Right ventricle myocardium inferior (tissue), 1 donor: ENCODE measurements at places on chromosomes 5 and 9. TPM values are rescaled to one million over a fixed set of nuclear protein-coding genes. Genes with fewer than 3 reads are reported as not detected.
A peak's percentile ranks its signal among the peaks of the same experiment; 100 is the strongest.

DNA sequence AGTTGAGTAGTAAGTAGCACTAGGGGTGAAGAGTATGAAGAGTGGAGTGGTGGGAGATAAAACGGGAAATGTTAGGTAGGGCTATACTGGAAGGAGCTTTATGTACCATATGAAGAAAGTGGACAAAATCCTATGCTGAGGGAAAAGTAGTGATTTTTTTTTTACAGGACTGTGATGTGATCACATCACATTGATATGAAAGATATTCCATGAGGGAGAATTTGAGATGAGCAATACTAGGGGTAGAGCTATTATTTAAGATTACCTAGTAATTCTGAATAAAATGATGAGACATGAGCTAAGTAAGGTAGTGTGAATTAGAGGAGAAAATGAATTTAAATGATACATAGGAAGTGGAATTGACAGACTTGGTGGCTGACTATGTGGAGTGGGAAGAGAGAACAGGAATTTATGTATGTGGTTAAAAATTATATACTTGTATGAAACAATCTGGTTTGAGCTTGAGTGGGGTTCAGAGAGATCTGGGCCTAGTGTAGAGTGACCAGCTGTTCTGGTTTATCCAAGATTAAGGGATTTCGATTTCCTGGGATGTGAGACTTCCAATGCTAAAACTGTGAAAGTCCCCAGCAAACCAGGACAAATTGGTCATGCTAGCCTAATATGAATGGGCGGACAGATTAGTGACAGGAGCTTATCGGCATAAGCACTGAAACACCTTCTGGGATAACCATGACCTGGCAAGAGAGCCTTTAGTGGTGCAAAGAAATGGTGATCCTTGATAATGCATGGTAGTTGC is 29.3 kb upstream of the STOM start:
- DNase-seq = no peak

DNA sequence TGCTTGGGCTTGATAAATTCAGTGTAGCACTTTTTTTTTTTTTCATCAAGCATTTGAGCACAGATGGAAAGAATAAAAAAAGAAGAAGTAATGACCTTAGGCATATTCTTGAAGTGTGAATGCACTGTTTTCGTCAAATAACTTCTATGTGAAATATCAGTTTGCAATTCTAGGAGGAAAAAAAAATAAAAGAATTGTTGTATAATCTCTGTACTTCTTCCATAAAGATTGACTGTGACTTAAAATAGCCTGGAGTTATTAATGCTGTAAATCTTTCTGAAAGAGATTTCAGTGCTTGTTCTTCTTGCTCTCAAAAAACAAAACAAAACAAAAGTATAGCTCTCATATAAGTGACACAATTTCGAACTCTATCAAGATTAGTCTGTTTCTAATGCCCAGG is 536.9 kb upstream of the ZNF608 start:
- no peak for DNase-seq

GRCh38 chr5:132635873-132636272 is 22.1 kb upstream of the IL13 start:
- no peak for DNase-seq

DNA sequence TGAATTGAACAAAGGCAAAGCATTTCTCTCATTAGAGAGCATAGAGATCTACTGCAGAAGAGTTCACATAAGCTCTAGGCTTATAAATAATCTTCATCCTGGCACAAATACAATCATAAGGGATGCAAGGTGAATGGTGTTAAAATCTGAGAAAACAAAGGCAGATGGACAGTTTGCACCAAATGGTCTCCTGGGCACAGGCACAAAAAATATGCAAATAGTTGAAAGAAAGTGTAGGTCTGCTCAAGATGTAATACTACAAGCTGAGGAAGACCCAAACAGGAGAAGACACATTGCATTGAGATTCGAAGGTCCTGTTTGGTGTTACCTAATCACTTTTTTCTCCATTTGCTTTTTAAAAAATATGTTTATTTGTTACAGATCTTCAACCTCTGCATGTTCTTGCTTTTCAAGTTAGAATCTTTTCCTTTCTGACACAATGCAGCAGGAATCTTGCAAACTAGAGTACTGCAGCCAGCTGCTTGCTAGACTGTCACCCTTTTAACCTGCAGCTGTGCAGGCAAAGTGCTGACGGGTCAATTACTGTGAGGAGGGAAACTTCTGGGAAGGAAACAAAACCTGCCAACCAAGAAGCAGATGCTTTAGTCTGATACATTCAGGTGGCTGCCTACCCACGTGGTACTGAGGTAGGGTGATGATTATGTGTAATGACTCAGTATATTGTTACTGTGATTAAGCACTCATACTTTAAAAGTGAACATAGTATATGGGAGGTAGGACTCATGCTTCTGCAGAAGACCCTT is 1048.6 kb upstream of the SEMA6A start:
- no peak for DNase-seq

DNA sequence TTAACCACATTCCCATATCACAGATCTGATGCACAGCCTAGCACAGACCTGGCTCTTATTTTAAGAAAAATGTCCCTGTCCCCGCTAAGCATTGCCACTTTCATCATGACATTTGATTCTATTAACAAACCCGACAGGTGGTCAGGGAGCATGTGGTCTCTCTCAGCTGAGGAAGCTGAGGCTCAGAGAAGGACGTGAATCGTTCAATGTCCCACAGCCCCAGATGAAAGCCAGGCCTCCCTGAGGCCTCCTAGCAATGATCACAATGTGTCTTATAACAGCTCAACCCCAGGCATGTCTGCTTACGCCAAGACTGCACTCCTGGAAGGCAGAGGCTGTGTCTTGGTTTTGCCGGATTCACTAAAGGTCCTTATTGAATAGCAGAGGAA is 10.4 kb upstream of the CRB2 start:
- no peak for DNase-seq

DNA sequence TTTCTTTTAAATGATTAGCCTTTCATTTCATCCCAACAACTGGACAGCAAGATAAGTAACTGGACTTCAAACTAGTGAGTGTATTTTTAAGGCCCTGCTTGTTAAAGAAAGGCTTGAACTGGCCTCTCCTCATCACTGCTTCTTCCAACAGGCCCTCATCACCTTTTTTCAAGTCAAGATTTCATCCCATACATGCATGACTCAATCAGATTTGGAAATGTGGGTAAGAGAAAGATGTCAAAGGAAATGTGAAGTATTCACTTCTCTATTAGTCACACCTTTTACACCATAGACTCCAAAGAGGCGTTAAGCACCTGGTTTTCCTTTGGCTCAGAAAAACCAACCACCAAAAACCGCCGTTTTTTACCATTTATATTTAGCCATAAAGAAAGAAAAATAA is 4.9 kb downstream of the NR4A3 start:
- DNase-seq = no peak

- DNase-seq = no peak
These were observed 114.6 kb downstream of the MED27 start for GRCh38 chr9:131965103-131965502.

GRCh38 chr5:80034962-80035821 is at the start of gene THBS4:
THBS4 (plus strand) TSS chr5:80035348; CDS start chr5:80035538, 190 bp downstream.
- DNase-seq = no peak

GRCh38 chr5:83471405-83472212 is at the start of gene VCAN:
VCAN (plus strand) TSS chr5:83471744; CDS start chr5:83483519, 11,775 bp downstream.
- DNase-seq = peak; percentile 86

- DNase-seq = no peak
These were observed 66.3 kb downstream of the MAT2B start for GRCh38 chr5:163571744-163572143.

- DNase-seq = peak; percentile 61
These were observed 57.8 kb downstream of the ZNF462 start for GRCh38 chr9:106920701-106921283.

GRCh38 chr5:108681079-108681921 is 66.4 kb upstream of the FER start:
- DNase-seq = no peak

GRCh38 chr5:119290161-119290569 is 65.7 kb upstream of the TNFAIP8 start:
- no peak for DNase-seq

- DNase-seq = no peak
These were observed 4.5 kb downstream of the ANKRD55 start for GRCh38 chr5:56228631-56229030.

DNA sequence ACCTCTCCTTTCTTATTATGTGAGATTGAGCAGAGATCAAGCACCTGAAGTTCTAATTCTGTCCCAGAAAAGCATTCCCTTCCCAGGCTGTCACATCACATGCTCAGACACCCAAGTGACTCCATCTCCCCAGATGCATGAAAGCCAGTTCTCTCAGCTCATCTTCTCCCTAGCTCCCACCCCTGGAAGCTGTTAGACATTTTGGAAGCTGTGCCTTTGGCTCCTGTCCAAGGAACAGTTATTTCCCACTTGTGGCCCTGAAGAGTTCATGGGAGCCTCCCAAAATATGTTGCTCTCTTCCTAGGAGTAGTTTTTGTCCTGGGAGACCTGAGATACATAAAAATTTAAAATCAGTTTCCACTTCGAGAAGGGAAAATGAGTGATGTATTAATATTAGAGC is 161.4 kb upstream of the GAS1 start:
- DNase-seq = no peak

DNA sequence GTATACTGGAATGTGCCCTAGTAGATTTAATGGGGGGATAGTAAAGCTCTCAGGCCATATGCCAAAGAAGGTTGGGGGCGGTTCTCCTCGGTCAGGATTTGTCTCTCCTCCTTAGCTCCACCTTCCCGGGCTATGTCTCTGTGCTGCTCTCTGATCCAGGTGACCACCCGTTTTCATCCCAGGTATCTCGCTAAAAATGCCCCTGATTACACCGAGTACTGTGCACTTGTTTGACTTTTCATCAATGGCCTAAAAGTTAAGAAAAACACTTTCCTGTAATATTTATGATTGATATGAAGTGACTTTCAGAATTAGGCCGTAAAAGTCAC is 724 bp downstream of the NDUFS6 start:
- no peak for DNase-seq

GRCh38 chr5:127776477-127776876 is 73.3 kb downstream of the CCDC192 start:
- no peak for DNase-seq

DNA sequence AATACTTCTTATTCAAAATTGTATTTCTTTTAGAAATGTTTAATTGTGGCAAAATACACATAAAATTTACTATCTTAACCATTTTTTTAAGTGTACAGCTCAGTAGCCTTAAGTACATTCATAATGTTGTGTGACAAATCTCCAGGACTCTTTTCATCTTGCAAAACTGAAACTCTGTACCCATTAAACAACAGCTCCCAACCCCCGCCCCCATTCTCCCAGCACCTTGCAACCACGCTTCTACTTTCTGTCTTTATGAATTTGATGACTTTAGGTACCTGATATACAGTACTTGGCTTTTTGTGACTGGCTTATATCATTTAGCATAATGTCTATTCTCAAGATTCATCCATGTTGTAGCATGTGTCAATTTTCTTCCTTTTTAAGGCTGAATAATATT is 2.8 kb upstream of the IL5 start:
- no peak for DNase-seq

DNA sequence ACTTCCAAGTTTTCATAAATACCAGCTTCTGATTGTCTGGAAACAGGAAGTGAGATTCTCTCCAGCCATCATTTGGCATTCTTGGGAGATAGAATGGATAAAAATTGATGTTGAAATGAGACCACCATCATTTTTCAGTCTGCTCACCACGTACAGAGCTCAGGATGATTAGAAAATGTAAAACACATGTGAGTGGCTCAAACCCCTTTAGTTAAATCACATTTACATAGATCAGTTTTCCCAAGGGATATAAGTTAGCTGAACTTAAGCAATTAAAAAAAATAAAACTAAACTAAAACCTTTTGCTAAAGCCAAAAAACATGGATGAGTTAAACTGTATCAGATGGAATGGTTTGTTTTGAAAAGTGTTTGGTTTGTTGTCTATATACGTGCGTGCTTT is 37.1 kb upstream of the GDNF start:
- no peak for DNase-seq

- DNase-seq = no peak
These were observed 1.6 kb upstream of the THBS4 start for GRCh38 chr5:80033513-80033912.

GRCh38 chr5:138873466-138874221 is 1.5 kb downstream of the LRRTM2 start:
- no peak for DNase-seq

DNA sequence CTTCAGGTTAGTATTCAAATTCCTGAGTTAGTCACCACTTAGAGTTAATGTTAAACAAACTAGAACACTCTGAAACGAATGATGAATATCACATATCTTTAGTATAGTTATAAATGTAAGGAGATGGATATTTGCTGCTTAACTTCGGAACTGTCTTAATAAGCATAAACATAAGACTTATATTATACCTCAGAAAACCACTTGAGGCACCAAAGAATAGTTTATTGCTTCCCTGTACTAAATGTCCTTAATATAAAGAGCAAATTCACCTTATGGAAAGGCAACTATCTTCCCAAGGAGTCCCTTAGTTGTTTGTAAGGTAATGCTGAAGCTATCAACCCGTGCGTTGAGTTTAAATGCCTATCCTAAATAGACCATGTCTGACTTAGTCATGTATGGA is 300.0 kb upstream of the ADAMTSL1 start:
- no peak for DNase-seq

- no peak for DNase-seq
These were observed 115.9 kb downstream of the ACTBL2 start for GRCh38 chr5:57366744-57367143.

DNA sequence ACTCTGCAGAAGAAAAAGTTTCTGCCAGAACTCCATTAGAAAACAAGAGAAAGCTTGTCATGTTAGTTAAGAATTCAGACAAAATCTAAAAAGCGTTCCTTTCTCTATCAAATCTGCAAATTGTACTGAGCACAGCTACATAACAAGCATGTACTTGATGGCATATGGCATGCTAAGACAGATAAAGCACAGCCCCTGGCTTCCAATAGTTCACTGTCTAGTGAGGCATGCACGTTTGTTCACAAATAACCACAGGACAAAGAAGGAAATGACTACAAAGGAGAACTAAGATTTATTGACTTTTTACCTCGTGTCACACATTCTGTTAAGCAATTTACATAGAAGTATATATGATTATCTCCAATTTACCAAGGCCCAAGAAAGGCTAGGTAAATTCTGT is 518.2 kb upstream of the TLE4 start:
- no peak for DNase-seq

DNA sequence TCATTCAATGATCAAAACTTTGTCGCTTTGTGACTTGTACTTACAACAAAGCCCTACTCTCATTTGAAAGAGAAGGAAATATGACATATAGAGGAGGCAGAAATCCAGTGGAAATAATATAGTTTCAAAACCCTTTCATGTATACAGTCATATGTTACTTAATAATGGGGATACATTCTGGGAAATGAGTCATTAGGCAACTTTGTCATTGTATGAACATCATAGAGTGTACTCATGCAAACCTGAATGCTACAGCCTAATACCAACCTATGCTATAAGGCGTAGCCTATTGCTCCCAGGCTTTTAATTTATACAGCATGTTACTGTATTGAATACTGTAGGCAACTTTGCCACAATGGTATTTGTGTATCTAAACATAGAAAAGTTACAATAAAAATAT is 69.0 kb upstream of the SMC2 start:
- no peak for DNase-seq

- no peak for DNase-seq
These were observed 20.7 kb downstream of the NLN start for GRCh38 chr5:65742565-65743231.

TBC1D13 gene
- total RNA-seq = 16.6 TPM

PCDHGC4 gene
- 2.4 TPM for total RNA-seq

PFN3 gene
- total RNA-seq = not detected

HSPB3 gene
- total RNA-seq = 549 TPM

TMEM232 gene
- total RNA-seq = 1.4 TPM

MYMK gene
- total RNA-seq = not detected

SNCAIP gene
- total RNA-seq = 1.7 TPM

CBY3 gene
- total RNA-seq = not detected

FOXD4 gene
- total RNA-seq = not detected

ELAVL2 gene
- total RNA-seq = not detected

SLC6A3 gene
- not detected for total RNA-seq
